CD14-positive monocyte (primary cell): ENCODE measurements at places on chromosomes 16 and 17.
A peak's percentile ranks its signal among the peaks of the same experiment; 100 is the strongest.

GRCh38 chr17:58703137-58703915, 10.9 kb downstream of the RAD51C start:
- no peak overlapping the region for H3K4me3 ChIP-seq
- no peaks in the 10 kb centered on the region for H3K4me1 ChIP-seq
- no peak for DNase-seq
- peaks cover 2% of the 10 kb centered on the region for H3K36me3 ChIP-seq
- H3K27ac ChIP-seq = no peak overlapping the region

DNA sequence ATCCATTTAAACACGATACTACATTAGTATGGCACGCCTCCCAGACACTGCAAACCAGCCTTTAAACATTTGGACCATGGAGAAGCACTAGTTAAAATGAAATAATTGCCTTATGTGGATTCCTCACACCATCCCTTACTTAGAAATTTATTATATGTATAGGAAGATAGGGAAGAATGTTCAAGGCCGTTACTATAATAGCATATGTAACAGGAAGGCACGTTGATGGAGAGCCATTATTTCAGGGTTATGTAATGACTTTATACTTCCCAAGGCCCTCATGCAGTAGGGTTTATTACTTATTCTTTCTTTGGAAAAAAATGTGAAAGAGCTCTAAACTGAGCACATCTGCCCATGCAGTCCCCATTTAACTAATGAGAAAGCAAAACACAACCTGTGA, 96.6 kb upstream of the CACNG5 start:
- H3K27ac ChIP-seq = no peak overlapping the region
- H3K4me1 ChIP-seq = no peaks in the 10 kb centered on the region
- no peaks in the 10 kb centered on the region for H3K27me3 ChIP-seq
- no peak overlapping the region for H3K4me3 ChIP-seq
- no peak for DNase-seq
- H3K36me3 ChIP-seq = peaks cover 38% of the 10 kb centered on the region

DNA sequence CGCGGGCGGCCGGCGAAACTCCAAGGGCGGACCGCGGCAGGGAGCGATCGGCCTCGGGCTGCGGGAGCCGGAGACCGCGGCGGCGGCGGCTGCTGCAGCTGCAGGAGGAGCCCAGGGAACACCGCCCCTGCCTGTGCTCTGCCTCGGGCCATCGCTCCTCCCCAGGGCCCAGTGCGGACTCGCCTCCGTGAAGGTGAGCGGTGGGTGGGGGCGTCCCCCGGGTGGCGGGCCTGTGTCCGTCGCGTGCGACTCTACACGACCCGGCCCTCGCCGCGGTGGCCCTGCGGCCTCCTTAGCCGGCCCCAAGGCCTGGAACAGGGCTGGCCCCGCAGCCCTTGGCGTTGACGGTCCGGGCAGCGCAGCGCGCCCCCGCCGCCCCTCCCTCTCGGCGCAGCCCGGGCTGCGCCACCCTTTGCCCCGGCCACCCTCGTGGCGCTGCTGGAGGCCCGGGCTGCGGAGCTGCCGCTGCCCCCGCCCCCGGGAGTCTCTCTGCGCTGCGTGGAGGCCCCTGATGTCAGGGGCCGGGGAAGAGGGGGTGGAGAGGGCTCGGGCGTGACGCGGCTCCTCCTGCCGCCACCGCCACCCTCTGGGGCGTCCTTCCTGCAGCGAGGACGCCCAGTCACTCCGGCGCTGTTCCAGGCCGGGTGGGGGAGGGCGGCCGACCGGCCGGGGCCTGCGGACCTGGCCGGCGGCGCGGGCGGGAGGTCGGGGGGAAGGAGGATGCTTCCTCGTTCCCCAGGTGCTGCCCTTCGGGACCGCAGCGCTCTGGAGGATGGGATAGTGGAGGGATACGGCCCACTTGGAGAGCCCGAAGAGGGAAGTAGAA, 485 bp downstream of the DYNLL2 start:
- peaks cover 39% of the 10 kb centered on the region for H3K36me3 ChIP-seq
- H3K27me3 ChIP-seq = no peaks in the 10 kb centered on the region
- H3K4me1 ChIP-seq = peaks cover 23% of the 10 kb centered on the region
- peak; percentile 76 for DNase-seq
- H3K4me3 ChIP-seq = peak overlapping the region; percentile 86

DNA sequence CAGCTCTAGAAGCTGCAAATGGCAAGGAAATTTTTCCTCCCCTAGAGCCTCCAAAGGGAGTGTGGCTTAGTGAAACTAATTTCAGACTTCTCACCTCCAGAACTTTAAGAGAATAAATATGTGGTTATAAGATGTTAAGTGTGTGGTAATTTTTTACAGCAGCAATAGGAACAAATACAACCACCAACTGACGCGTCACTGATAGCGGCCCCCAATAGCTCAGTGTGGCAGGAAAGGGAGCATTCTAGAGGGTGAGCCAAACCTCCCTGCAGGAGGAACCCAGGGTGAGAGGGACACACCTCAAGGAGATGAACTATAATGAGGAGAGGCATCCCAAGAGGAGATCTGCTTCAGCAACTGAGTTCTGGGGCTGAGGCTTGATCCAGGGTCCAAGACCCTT, 4.0 kb downstream of the CCL4 start:
- no peaks in the 10 kb centered on the region for H3K27me3 ChIP-seq
- peak overlapping the region; percentile 29 for H3K27ac ChIP-seq
- peaks cover 63% of the 10 kb centered on the region for H3K4me1 ChIP-seq

GRCh38 chr16:54290833-54291655, 4.5 kb upstream of the IRX3 start:
- no peak for DNase-seq
- no peak overlapping the region for H3K27ac ChIP-seq
- no peak overlapping the region for H3K4me3 ChIP-seq
- H3K4me1 ChIP-seq = peaks cover 14% of the 10 kb centered on the region
- peaks cover 82% of the 10 kb centered on the region for H3K27me3 ChIP-seq

GRCh38 chr17:29625037-29625750, 2.5 kb upstream of the CORO6 start:
- peaks cover 13% of the 10 kb centered on the region for H3K4me1 ChIP-seq
- no peak overlapping the region for H3K4me3 ChIP-seq
- no peak for DNase-seq
- no peaks in the 10 kb centered on the region for H3K27me3 ChIP-seq
- H3K27ac ChIP-seq = no peak overlapping the region

DNA sequence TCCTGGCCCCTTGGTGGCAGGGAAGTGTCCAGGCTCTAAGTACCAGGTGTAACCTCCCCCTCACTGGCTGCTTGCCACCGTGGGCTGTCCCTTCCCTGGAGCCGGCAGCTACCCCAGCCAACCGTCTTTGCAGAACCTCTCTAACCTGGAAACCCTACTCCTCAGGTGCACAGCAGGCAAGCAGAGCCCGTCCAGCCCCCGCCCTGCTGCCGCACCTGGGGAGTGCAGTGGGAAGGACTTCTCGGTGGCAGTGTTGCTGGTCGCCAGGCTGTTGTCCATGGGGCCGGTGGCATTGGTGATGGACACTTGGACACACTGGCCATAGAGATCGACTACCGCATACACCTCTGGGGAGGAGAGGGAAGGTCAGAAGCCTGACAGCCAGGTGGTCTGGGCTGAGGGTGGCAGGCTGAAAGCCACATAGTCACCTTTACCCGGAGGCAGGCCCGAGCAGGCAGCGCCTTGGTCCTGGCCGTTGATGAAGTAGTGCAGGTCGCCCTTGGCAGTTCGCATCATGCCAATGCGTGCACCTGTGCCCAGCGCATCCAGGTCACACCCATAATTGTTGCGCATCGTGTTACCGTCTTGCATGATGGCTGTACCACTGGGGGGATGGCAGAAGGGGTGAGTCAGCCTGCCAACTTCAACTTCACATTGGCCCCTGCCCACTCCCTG, 6.5 kb downstream of the NEURL4 start:
- no peaks in the 10 kb centered on the region for H3K27me3 ChIP-seq
- H3K36me3 ChIP-seq = peaks cover 86% of the 10 kb centered on the region
- no peak overlapping the region for H3K4me3 ChIP-seq
- H3K27ac ChIP-seq = no peak overlapping the region
- H3K4me1 ChIP-seq = peaks cover under 1% of the 10 kb centered on the region

GRCh38 chr16:55001931-55002330, 71.3 kb downstream of the IRX5 start:
- H3K27ac ChIP-seq = no peak overlapping the region
- H3K27me3 ChIP-seq = no peaks in the 10 kb centered on the region
- no peak overlapping the region for H3K4me3 ChIP-seq
- no peak for DNase-seq

- peaks cover 90% of the 10 kb centered on the region for H3K36me3 ChIP-seq
- no peaks in the 10 kb centered on the region for H3K27me3 ChIP-seq
- H3K4me3 ChIP-seq = no peak overlapping the region
- no peaks in the 10 kb centered on the region for H3K4me1 ChIP-seq
These were observed 27.3 kb downstream of the TTC19 start for GRCh38 chr17:16026895-16027294.

GRCh38 chr17:44830359-44831288, 537 bp upstream of the GJC1 start:
- H3K36me3 ChIP-seq = no peaks in the 10 kb centered on the region
- peaks cover 20% of the 10 kb centered on the region for H3K4me1 ChIP-seq
- no peak overlapping the region for H3K4me3 ChIP-seq
- no peak for DNase-seq
- no peak overlapping the region for H3K27ac ChIP-seq
- H3K27me3 ChIP-seq = peaks cover 48% of the 10 kb centered on the region

- peaks cover 46% of the 10 kb centered on the region for H3K4me1 ChIP-seq
- peaks cover 42% of the 10 kb centered on the region for H3K36me3 ChIP-seq
- H3K4me3 ChIP-seq = no peak overlapping the region
- peak; percentile 51 for DNase-seq
- H3K27ac ChIP-seq = no peak overlapping the region
These were observed 82.9 kb upstream of the RCVRN start for GRCh38 chr17:9987779-9988585.

GRCh38 chr16:74742051-74742481, 32.6 kb downstream of the FA2H start:
- H3K36me3 ChIP-seq = no peaks in the 10 kb centered on the region
- no peak overlapping the region for H3K4me3 ChIP-seq
- no peak for DNase-seq
- H3K27me3 ChIP-seq = no peaks in the 10 kb centered on the region

DNA sequence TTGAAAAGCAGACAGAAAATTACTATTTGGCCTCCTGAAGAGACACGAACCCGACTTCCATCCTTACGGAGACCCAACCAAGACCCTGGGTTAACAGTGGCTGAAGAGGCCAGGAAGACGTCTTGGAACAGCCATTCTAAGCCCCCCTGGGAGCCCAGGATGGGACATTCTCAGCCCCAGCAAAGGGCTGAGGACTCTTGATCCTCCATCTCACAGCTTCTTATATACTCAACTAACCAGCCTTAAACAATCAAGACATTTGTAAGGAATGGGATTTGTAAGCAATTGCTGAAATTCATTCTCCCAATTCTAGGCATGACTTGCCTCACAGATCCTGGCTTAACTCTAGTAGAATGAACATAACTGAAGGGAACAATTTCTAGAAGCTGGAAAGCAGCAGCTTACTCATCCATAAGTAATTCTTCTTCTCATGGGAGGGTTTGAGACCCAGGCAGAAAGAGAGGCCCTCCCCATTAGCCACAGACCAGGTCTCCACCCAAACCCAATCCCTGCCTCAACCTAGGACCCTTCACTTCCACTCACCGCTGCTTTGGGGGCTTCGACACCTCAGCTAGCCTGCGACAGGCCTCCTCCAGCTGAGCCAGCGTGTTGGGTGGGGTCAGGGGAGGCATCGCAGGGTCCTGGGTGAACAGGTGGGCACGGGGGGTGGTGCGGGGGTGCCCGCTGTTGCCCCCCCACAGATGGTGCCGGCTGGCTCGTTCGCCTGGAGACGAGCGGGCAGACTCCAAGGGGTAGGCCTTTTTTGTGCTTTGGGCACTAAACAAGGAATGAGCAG, 25.5 kb downstream of the AXIN2 start:
- no peak overlapping the region for H3K4me3 ChIP-seq
- no peaks in the 10 kb centered on the region for H3K4me1 ChIP-seq
- no peak for DNase-seq
- no peak overlapping the region for H3K27ac ChIP-seq
- H3K27me3 ChIP-seq = no peaks in the 10 kb centered on the region

GRCh38 chr17:17944743-17945142, 27.5 kb downstream of the TOM1L2 start:
- H3K36me3 ChIP-seq = no peaks in the 10 kb centered on the region
- H3K27ac ChIP-seq = no peak overlapping the region
- H3K4me3 ChIP-seq = no peak overlapping the region
- H3K4me1 ChIP-seq = peaks cover 16% of the 10 kb centered on the region

- H3K27ac ChIP-seq = no peak overlapping the region
- DNase-seq = no peak
- H3K36me3 ChIP-seq = no peaks in the 10 kb centered on the region
- peaks cover 37% of the 10 kb centered on the region for H3K4me1 ChIP-seq
- no peak overlapping the region for H3K4me3 ChIP-seq
These were observed 2.5 kb upstream of the FAM20A start for GRCh38 chr17:68603656-68604055.

DNA sequence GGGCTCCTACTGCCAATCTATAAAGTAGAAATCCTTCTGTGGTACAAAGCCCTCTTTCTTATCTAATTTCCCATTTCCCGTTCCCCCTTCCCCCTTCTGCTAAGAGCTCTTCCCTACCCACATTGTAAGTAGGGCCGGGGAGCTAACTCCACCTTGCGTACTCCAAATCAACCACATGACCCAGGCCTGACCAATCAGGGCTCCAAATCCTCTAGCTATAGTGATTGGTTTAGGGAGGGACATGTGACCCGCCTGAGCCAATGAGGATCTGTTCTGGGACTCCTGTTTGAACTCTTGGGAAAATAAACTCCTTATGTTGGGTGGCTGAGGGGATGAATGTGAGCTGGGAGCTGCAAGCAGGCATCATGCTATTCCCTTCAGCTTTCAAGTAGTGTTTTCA, 40.9 kb upstream of the MEOX1 start:
- peaks cover 5% of the 10 kb centered on the region for H3K4me1 ChIP-seq
- H3K27ac ChIP-seq = no peak overlapping the region
- H3K36me3 ChIP-seq = no peaks in the 10 kb centered on the region
- DNase-seq = no peak
- no peak overlapping the region for H3K4me3 ChIP-seq

DNA sequence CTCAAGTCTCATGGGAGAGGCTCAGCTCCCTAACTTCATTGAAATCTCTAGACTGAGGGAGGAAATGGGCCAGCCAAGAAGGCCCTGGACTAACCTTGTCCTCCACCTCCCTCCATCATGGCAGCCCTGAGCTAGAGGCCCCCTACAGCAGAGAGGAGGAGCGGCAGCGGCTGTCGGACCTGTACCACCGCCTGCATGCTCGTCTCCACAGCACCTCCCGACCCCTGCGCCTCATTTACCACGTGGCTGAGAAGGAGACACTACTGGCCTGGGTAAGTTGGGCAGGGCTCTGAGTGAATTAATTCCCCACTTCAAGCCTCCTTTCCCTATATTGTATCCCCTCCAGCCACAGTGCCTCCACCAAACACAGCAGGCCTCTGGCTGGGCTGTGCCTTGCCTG, 3.8 kb upstream of the SYCE1L start:
- H3K27ac ChIP-seq = peak overlapping the region; percentile 47
- H3K36me3 ChIP-seq = peaks cover 68% of the 10 kb centered on the region
- no peak for DNase-seq
- peaks cover 27% of the 10 kb centered on the region for H3K4me1 ChIP-seq

GRCh38 chr17:80995131-80995530, 3.5 kb downstream of the CHMP6 start:
- no peaks in the 10 kb centered on the region for H3K27me3 ChIP-seq
- H3K4me3 ChIP-seq = no peak overlapping the region
- H3K4me1 ChIP-seq = peaks cover 25% of the 10 kb centered on the region
